D341Med (cell line): ENCODE measurements at places on chromosomes 3 and 15.
A peak's percentile ranks its signal among the peaks of the same experiment; 100 is the strongest.

DNA sequence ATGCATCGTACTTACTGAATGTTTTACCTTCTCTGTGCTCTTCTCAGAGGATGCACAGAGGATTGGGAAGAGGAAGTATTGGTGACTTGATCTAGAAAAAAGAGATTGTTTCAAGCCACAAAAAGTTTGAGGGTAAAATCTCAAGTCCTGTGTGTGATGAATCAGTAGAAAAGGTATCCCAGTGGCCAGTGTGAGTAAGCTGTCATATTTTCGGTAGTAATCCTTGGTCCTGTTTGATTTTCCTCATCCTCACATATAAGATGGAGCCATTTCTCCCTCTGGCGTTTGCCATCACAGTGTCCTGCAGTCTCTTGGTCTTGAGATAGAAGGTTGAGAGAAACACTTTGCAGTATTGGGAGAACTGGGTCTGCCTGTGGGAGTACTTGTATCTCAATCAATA, 166.8 kb downstream of the LPP start:
- DNase-seq, result no peak

DNA sequence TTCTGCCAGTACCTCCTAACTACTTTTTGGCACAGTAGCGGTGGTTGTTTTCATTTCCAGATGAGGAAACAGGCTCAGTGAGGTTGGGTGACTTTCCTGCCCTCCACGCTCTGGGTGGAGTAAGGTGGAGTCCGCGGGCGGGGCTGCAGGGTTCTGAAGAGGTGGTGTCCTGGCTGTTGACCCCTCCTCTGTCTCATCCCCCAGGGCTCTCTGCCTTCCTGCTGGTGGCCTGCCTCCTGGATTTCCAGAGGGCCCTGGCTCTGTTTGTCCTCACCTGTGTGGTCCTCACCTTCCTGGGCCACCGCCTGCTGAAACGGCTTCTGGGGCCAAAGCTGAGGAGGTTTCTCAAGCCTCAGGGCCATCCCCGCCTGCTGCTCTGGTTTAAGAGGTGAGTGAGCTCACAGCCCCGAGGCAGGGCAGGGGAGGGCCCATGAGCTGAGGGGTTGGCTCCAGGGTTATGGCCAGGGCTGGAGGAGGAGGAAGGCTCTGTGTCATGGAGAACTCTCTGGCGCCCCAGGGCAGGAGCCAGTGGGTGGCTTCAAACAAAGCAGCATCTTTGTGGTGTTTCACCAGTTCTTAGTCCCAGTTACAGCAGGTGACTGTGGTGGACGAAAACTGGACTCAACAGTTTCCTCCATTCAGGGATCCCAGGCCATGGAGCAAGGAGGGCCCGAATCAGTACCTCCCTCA, 10.4 kb downstream of the SLC28A1 start:
- no peak for DNase-seq

- DNase-seq, result no peak
Measured at GRCh38 chr3:45178183-45179023, 32.2 kb upstream of the CDCP1 start.

- no peak for DNase-seq
Measured at GRCh38 chr3:157091083-157091833, 68.7 kb downstream of the CCNL1 start.

DNA sequence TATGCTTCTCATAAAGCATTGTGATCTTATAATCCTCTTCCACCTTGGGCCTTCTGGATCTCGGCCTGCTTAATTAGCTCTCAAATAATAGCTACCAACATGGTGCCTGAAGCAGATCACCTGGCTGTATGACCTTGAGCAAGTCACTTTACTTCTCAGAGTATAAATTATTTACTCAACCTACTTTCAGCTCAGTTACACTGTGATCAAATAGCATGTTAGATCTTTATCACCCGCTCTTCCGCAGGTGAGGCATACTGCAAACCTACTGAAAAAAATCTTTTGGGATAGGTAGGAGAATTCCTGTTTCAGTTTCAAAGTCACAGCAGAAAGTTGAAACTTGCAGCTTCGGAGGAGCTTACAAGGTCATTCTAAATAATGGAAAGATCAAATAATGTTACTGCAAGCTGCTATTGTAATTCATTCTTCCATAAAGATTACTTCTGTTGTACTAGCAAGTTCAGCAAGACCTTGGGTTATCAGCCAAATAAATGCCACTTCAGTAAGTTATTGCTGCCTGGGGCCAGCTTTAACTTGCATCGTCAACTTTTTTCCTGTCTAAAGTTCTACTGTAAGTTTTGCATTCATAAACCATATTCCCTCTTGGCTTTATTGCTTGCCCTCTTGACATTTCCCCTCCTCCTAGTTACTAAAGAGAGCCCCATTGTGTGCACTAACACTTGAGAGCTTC, 268.4 kb upstream of the ATP11B start:
- no peak for DNase-seq

GRCh38 chr15:32951736-32952464, 234.1 kb downstream of the GREM1 start:
- no peak for DNase-seq

- DNase-seq, result no peak
Measured at GRCh38 chr3:98735296-98735695, 27.8 kb upstream of the ST3GAL6 start.

DNA sequence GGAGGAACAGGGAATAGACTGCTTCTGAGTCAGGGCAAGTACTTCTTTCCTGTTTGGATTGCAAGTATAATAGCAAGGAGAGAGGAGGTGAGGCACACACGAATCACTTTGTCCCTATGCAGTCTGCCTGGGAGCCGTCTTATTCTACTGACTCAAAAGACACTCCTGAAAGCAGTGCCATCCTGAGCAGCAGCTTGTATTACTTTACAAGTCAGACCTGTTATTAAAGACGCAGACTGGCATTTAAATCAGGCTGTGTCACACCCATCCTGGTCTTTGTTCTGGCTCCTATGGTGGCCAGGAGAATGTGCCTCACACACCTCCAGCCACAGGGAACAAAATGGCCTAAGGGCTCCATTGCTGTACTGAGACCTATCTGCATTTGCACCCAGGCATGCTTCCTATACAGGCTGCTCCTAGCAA, 17.9 kb upstream of the SQOR start:
- no peak for DNase-seq

- no peak for DNase-seq
Measured at GRCh38 chr15:93052090-93052879, 36.7 kb downstream of the RGMA start.

GRCh38 chr15:52114261-52115055, 1.9 kb upstream of the BCL2L10 start:
- DNase-seq, result no peak

GRCh38 chr15:66789029-66790025, 87.3 kb downstream of the SMAD6 start:
- peak; percentile 65 for DNase-seq

DNA sequence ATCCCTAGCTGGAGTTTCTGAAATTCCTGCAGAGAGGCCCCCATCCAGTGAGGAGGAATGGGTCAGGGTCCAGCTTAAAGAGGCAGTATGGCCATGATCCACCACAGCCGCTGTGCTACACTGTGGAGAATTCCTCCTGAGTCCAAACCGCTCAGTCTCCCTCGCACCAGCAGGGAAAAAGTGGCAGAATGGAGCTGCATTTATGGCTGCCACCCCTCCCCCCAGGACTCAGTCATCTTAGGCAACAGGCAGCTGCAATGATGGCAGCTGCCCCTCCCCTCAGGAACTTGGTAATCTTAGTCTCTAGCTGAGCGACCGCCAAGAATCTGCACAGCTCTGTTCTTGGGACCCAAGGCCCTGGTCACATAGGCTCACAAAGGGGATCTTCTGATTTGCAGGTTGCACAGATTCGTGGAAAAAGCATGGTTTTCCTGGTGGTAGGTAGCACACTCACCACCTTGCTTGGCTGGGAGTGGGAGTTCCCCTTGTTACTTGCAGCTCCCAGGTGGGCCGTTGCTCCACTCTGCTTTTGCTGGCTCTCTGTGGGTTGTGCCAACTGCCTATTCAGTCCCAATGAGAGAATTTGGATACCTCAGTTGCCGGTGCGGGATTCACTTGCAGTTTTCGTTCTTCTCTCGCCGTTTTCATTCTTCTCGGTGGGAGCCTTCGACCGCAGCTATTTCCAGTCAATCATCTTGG, 204.1 kb downstream of the STXBP5L start:
- DNase-seq, result no peak

DNA sequence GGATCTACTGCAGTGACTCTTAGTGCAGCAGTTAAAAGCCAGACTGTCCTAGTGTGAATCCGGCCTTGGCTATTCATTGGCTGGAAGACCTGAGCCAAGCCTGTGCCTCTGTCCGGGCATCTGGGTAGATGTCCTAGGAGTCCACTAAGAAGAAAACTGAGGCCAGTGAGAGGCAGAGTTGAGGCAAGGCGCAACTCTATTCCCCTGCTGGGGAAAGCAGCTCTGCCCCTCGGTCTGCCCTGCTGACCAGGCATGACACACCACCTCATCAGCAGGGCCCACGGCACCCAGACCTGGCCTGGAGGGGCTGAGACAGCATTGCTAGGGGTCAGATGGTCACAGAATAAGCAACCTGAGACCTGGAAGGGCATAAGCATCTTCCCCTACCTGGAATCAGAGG, 46.7 kb upstream of the ABHD2 start:
- DNase-seq, result no peak

DNA sequence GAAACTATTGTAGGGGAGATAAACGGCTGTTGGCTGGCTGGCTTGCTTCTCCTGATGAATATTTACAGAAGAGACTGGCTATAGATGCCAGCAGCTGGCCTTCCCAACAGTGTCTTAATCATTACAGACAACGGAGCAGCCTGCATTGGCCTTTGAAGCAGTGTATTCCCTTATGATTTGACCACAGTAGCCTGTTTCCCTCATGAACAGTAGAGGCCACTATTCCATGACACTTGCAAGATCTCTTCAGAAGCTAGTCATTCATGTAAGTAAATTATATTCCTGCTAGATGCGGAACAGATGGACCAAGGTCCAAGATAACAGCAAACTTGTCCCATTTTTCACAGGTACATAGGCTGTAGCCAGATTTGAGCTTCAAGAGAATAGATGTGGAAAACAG, 47.3 kb downstream of the TMCO5A start:
- DNase-seq, result no peak

DNA sequence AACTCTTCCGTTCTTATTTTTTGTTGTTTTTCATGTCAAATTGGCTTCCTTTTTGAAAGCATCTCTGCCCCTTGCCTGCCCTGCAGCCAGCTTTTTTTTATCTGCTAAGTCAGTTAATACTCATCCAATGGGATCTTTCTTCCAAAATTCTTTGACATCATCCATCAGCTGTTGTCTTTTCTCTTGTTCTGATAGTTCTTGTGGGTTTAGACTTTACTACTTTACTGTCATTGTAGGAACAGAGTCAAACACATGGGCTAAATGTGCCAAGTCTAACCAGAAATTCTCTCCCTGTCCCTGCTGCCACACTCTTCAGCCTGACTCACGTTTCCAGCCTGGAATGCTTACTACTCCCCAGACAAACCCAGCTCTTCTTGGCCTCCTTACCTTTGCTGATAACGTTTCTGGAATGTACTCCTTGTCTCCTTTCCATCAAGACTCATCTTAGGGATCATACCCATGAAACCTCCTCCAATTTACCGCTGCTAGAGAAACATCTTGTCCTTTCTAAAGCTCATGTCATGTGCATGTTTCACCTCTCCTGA, 10.7 kb upstream of the VPS8 start:
- DNase-seq, result no peak

GRCh38 chr3:182521339-182521738, 272.0 kb upstream of the ATP11B start:
- DNase-seq, result no peak

GRCh38 chr3:115254492-115255196, 107.6 kb upstream of the ZBTB20 start:
- DNase-seq, result no peak

DNA sequence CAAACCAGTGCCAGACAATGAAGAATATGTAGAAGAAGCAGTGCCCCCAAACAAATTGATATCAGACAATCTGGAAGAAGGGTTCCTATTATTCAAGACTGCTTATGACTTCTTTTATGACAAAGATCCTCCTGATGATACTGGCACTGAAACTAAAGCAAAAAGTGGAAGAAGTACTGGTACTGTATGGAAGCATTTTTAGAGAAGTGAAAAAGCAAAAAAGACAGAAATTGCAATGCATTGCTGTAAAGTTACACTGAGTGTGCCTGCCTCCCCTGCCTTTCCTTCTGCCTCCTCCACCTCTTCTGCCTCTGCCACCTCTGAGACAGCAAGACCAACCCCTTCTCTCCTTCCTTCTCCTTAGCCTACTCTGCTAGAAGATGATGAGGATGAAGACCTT, 167.6 kb downstream of the PLCL2 start:
- no peak for DNase-seq

DNA sequence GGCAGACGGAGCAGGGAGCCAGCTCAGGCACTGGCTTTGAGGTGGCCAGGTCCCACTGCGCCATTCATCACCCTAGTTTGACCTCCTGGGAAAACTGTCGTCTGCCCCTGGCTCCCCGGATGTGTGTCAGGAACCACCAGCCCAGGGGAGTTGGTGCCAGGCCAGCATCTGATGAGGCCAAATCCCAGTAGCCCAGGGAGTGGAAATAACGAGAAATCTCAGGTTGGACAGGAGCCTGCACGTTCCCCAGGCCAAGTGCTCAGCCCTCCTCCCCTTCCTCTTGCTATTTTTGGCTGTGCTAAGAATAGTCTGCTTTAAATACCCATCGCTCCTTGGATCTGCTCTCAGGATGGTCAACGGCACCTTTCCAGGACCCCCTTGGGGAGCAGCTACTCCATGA, 93.1 kb upstream of the RPL32 start:
- no peak for DNase-seq

DNA sequence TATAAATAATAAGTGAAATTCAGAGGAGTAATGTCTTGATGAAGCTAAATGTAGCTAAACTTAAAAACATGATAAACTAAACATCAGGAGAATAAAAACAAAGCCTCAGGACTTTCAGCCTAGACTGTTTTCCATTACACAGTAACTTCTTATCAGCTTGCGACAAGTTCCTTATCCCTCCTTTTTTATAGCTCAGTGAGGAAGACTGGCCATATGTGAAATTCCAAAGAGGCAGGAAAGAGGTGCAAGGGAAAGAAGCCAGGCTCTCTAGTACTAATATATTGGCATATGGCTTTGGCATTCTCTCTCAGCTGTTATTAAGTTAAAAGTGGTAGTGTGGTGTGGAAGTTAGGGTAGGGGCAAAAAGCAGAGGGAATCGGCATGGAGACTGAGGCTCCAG, 4.4 kb downstream of the COX17 start:
- no peak for DNase-seq

GRCh38 chr15:90159213-90159612, 41.9 kb upstream of the SEMA4B start:
- DNase-seq, result no peak

GRCh38 chr15:51833772-51834171, 4.3 kb downstream of the TMOD3 start:
- no peak for DNase-seq

GRCh38 chr3:188764609-188765008, 407.2 kb upstream of the TPRG1 start:
- DNase-seq, result no peak

DNA sequence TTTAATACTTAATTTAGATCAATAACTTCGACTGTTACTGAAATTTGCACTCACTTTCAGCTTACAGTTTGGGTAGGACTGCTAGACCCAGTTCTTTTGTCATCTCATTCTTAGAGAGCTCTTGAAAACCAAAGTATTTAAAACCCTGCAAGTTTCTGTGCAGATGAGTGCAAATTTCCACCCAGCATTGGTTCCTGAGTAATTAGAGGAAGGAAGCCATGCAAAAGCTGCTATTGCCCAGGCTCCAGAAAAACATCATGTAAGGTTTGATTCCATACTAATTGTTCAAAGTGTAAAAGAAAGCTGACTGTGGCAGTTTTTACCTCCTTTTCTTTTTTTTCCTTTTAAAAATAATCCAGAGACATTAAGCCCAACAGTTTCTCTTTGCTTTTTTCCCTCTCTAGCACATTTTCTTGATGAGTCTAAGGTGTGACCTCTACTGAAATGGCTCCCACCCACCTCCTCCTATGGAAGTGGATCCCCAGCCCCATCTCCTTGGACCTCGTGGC, 30.3 kb downstream of the ABHD2 start:
- no peak for DNase-seq
